ENCODE measurements at places on chromosomes 12 and 14.

- no peak for DNase-seq
Observed at GRCh38 chr12:53267306-53267998, 647 bp upstream of the ESPL1 start.

DNA sequence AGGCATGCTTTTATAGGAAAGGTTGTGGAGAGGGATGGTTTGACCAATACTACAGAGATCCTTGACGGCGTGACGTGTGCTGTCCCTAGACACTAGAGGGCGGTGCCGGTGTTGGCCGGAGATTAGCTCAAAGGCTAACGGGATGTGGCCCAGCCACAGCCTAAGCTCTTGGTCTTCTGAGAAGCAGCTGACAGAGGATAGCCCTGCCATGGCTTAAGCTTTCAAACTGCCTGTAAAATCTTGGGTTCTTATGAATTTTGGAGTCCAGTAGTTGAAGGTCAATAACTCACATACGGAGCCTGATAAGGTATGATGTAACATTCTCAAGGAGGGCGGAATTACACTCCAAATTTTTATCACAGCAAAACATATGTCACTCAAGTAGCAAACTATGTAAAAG, 515.7 kb upstream of the ATXN7L3B start:
- peak; percentile 2 for DNase-seq

DNA sequence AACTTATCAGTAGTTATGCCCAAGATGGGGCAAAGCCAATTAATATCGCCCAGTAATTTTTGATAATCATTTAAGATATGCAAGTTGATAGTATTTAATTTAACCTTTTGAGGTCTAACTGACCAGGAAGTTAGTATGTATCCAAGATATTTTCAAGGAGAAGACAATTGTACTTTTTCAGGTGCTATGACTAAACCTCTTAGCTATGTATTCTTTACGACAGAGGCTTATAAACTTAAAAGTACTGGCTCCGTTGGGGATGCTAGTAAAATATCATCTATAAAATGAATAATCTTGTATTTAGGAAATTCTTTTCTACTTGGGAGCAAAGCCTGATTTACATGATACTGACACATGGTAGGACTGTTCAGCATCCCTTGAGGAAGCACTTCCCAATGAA, 40.3 kb downstream of the TMTC3 start:
- DNase-seq = no peak

DNA sequence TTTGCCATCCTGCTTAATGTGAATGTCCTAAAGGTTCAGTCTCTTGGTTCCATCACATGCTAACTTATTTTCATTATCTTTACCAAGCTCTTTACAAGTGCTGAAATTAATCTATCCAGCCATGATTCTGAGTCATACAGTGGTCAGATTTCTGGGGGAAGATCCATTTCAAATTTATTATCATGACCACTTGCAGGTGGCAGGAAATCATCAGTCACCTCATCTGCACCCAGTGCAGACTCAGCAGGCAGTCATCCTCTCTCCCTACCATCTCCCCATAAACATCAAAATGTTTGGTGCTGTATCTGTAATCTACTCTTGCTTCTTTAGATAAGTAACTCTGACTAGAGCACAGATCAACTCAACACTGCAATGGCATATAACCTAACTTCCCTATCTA, 23.5 kb downstream of the ATG14 start:
- no peak for DNase-seq

DNA sequence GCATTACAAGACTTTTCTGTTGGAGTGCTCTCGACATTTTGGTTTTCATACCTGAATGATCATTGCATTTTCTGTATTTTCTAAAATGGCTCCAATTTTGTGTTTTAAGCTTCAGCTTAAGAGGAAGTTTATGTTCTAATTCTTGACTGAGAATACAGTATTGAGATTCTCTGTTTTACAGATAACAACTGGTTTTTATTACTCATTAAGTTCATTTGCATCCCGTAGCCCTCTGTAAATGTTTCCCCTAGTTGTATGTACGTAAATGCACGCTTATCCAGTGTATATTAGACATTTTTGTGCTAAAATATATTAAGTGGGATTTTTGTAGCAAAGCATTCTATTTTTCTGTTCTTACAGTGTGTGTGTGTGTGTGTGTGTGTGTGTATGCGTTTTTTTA, 33.1 kb downstream of the CPSF6 start:
- DNase-seq = no peak

DNA sequence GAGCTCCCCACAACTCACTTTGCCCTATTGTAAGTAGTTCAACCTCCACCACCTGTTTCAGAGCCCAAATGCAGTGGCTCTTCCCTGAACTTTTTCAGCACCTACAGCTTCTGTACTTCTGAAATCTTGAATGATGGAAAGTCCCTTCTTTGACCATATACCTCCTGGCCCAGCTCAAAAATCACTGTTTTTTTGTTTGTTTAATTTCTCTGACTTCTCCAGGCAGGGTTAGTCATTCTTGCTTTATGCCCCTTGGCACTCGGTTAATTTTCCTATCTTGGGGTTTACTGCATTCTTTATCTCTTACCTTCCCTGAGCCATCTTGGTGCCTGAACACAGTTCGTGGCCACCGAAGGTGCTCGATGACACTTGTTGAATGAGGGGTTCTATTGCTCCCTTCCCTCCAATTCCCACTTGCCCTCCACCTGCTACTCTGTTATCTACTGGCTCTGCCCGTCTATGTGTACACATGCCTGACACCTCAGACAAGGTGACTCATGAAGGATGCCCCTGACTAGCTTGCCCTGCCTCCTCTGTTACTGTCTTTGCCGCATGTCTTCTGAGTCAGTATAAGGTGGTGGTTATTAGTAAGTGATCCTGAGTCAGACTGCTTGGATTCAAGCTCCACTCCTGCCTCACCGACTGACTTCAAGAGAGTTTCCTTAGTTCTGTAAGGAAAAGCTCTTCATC, 4.4 kb downstream of the AMHR2 start:
- peak; percentile 85 for DNase-seq

GRCh38 chr12:112892856-112893255, 13.9 kb upstream of the OAS1 start:
- DNase-seq = no peak

DNA sequence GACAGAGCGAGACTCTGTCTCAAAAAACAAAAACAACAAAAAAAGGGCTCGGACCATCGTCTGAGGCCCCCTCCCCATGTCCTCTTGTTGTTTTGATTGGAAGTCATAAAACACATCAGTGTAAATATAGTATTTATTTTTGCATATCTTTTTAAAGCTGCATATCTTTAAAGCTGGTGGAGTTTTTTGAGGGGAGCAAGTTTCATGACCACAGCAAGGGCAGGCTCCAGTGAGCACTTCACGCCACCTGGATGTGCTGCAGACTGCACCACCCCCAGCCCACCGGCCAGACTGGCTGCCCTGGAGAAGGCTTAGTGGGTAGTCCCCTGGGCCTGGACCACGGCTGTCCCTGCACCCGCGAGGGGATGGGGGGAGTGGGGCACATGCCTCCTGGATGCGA, 11.9 kb upstream of the BCL7A start:
- DNase-seq = no peak

DNA sequence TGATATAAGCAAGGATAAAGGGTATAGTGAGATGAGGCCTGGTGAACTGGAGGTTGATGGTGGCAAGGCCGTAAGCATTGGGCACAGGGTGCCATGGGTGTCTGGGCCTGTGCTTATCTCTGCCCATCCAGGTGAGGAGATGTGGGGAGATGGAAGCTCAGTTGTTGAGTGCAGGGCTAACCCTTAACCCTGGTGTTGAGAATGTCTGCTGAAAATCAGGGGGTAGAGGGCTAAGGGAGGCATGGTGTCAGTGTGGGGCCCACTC, 86.1 kb downstream of the SYNE2 start:
- DNase-seq = no peak

GRCh38 chr12:80709811-80710726, 2.6 kb downstream of the MYF6 start:
- DNase-seq = no peak

- DNase-seq = peak; percentile 49
Observed at GRCh38 chr12:29783773-29784666, at the start of gene TMTC1. TSS of gene TMTC1 (minus strand) at chr12:29783942. CDS start at chr12:29783751, 191 bp downstream.

DNA sequence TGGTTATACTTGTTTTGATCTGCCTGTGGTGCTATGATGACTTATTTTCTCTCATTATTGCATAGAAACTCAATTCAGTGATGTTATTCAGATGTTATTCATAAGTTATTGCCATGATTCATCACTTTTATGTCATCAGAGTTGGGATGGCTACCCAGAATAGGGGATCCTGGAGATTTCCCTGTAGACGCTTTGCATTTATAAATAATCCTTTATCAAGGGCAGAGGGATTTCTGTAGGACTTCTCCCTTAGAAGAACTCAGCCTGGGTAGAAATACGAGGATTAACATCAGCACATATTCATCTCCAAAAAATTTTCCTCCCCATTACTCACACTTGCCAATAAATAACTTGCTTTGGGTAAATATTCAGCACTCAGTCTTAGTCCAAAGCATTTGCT, 4.9 kb downstream of the GPRC5A start:
- peak; percentile 39 for DNase-seq

DNA sequence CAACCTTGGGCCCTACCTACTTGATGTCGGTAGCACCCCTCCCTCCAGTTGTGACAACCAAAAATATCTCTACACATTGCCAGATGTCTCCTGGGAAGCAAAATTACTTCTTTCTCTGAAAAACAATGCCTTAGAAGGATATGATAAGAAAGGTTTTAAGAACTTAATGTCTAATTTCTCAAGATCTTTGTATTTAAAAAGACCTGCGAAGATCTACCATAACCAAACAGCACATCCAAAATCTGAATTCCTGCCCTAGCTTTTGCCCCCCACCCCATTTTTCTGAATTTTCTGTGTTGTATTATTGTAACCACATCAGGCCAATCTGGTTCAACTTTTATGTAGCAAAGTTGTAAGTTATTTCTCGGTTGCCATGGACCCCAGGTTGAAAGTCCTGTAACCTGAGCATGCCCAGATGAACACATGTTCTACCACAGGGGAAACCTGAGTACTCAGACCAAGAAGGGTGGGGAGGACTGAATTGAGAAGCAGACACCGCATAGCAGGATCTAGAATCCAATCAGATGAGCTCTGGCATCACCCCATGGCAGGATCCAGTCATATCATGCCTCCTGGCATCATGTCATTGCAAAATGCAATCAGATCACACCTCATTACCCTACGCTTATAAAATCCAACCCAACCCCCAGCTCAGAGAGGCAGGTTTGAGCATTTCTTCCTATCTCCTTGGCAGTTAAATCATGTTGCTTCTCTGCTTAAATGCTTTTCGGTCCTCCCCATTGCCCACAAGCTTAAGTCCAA, 8.7 kb downstream of the TMEM253 start:
- no peak for DNase-seq

DNA sequence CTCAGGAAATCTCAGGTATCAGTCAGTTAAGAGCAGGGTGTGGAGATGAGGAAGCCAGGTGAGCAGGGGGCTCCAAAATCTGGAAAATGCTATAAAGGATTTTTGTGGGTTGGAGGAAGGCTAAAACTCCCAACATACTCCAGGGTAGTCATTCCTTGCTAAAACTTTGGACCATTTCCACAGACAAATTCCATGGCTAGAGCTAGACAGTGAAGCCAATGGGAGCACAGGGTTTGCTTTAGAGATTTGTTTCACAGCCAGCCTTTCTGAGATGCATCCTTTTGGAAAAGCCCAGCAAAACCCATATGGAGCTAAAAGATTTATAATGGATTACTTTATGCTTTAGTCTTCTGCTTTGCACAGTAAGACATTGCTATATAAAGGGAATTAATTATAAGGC, 146.5 kb downstream of the SAMD4A start:
- DNase-seq = peak; percentile 88

- DNase-seq = no peak
Observed at GRCh38 chr12:103441437-103442181, 54.2 kb downstream of the C12orf42 start.

DNA sequence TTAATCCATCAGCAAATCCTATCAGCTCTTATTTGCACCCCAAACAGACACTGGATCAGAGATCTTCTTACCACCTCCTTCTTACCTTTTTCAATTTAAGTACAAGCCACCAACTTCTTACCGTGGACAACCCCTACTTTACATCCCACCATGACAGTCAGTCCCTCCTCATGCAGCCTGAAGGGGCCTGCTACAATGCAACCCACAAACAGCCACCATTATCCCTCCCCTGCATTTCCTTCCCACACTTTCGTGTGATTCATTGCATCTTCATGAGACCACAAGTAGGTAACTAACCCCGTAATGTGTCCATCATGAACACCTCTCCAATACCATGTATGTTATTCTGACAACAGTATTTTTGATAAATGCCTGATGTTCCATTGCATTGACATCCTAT, 108.6 kb downstream of the BCL11B start:
- DNase-seq = no peak

GRCh38 chr14:78007160-78007559, 163.0 kb upstream of the NRXN3 start:
- no peak for DNase-seq

- no peak for DNase-seq
Observed at GRCh38 chr12:111785651-111786050, 18.9 kb downstream of the ALDH2 start.

GRCh38 chr12:65662590-65662989, 161.7 kb upstream of the HMGA2 start:
- no peak for DNase-seq

DNA sequence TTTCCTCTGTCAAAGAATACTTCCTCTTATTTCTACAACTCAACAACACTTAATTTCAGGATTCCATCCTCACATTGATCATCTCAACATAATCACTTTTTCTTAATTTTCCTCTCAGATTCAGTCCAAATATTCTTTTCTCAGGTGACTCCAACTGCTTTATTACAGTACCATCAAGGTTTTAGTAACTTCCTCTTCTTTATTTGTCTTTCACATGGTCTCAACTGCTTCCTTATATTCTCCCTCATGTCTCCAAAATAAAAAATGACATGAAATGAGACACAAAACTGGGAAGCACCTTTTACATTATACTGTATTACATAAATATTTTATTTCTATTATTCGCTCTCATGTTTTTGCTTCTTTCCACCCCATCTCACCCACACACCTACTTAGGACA, 55.5 kb downstream of the PPP2R5E start:
- DNase-seq = no peak

- DNase-seq = no peak
Observed at GRCh38 chr14:103141117-103141796, 18.0 kb downstream of the TNFAIP2 start.

- DNase-seq = no peak
Observed at GRCh38 chr14:39868251-39868650, 436.0 kb upstream of the FBXO33 start.

- DNase-seq = no peak
Observed at GRCh38 chr14:88297306-88297705, 25.8 kb downstream of the KCNK10 start.

- DNase-seq = no peak
Observed at GRCh38 chr14:39984323-39984722, 552.1 kb upstream of the FBXO33 start.

GRCh38 chr14:91339076-91339475, 78.5 kb downstream of the CCDC88C start:
- no peak for DNase-seq

- no peak for DNase-seq
Observed at GRCh38 chr14:20440882-20441281, 4.9 kb upstream of the KLHL33 start.

- no peak for DNase-seq
Observed at GRCh38 chr14:65206078-65206447, 103.7 kb upstream of the MAX start.
